Ovary (tissue), 10 donors: ENCODE measurements at places on chromosomes 2 and 18. TPM values are rescaled to one million over a fixed set of nuclear protein-coding genes. Genes with fewer than 3 reads are reported as not detected.

RAX gene
- total RNA-seq: not detected

EPB41L3 gene
- 38.9 TPM for total RNA-seq

DNA sequence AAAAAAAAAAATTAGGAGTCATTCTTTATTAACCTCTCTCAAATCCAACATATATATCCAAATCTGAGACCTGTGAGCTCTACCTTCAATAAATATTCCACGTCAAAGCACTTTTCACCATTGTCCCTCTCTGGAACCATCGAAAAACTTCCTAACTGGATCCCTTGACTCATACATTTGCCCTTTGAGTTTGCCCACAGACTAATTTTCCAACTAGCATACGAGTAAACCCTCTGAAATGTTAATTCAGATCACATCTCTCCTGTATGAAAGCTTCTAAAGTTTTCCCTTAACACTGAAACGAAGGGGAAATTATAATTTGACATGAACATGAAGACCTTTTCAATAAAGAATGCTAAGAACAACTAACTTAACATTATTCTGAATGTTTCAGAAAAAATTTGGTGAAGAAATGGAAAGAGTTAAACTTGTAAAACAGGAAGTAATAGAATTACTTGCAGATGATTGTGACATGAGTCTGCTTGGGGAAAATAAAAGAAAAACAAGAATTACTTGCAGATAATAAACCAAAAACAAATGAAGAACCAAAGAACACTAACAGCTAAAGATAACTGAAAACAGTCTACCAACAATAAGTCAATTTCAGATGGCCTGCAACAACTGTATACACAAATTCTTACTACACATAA is 110.6 kb downstream of the C2orf74 start:
- H3K27ac ChIP-seq: no peak overlapping the region
- H3K4me1 ChIP-seq: no peaks in the 10 kb centered on the region
- no peak overlapping the region for H3K4me3 ChIP-seq

GRCh38 chr2:69936906-69937305 is 22.0 kb downstream of the MXD1 start:
- H3K4me1 ChIP-seq: no peaks in the 10 kb centered on the region
- DNase-seq: no peak
- H3K4me3 ChIP-seq: no peak overlapping the region
- H3K27ac ChIP-seq: no peak overlapping the region
- no peaks in the 10 kb centered on the region for H3K27me3 ChIP-seq
